NCI-H187 treated with DMSO at 0.1 percent for 48 hours (cell line): ENCODE measurements at places on chromosomes 7 and 10.

DNA sequence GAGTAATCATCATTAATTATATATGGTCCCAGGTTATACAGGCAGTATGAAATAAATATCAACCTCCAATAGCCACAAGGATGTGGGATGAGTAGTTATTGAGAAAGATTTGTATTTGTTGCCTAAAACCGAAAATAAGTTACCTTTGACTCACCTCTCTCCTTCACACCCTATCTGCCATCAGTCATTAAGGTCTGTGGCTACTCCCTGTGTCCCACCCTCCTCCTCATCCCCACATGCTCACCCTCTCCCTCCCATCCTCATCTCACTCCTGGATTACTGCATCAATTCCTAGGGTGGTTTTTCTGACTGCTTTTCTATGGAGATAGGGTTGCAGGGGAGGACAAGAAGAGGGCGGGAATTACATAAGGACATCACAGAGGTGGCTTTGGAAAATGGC lies 9.1 kb upstream of the GGCT start:
- DNase-seq: no peak

DNA sequence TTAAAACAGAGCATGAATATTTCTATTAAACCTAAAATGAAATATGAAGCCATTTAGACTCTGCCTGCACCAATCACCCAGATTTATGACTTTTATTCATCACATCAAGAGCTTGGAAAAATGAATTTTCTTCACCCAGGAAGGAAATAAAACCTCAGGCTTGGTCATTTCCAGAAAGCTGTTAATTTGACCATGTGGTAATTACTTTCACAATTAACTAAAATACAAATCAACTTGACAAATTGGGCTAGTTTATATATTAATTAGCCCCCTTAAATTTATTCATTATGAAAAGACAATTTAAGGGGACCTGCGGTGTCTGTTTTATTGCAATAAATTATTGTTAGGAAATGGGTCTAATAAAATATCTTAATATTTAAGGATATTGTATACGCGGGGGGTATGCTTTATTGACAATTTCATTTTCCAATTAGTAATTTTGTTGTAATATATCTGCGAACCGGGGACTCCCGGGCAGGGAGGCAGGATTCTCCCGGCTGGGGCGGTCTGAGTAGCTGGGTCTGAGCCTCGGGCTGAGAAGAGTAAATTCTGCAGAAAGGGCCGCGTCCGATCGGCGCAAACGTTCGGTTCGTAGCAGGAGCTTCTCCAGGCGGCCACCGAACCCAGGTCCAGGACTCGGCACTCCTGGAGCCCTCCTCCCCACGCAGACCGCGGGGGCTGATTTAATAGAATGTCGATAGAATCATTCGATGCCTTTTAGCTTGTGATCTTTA lies 9.4 kb upstream of the MNX1 start:
- no peak for DNase-seq

DNA sequence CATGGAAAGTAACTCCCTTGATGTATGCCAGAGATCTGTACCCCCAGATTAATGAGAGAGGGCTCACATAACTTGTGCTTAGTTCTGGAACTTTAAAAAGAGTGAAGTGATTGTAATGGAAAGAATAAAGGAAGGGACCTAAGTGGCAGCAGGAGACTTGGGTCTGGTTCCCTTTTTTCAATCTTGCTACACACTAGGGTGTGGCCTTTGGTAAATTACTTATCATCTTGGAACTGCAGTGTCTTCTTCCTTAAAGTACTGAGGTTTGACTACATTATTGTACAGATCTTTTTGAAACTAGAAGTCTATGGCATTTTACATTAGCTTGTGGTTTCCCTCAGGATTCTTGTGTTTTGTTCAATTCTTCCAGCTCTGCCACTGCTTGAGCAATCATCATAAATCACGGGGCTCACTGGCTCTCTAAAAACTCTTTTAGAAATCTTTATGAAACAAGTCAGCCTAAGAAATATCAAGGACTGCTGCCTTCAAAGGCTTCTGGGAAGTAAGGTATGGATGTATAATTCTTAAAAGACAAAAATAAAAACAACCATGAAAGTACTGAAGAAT lies 22.5 kb upstream of the CHRM2 start:
- DNase-seq: no peak

DNA sequence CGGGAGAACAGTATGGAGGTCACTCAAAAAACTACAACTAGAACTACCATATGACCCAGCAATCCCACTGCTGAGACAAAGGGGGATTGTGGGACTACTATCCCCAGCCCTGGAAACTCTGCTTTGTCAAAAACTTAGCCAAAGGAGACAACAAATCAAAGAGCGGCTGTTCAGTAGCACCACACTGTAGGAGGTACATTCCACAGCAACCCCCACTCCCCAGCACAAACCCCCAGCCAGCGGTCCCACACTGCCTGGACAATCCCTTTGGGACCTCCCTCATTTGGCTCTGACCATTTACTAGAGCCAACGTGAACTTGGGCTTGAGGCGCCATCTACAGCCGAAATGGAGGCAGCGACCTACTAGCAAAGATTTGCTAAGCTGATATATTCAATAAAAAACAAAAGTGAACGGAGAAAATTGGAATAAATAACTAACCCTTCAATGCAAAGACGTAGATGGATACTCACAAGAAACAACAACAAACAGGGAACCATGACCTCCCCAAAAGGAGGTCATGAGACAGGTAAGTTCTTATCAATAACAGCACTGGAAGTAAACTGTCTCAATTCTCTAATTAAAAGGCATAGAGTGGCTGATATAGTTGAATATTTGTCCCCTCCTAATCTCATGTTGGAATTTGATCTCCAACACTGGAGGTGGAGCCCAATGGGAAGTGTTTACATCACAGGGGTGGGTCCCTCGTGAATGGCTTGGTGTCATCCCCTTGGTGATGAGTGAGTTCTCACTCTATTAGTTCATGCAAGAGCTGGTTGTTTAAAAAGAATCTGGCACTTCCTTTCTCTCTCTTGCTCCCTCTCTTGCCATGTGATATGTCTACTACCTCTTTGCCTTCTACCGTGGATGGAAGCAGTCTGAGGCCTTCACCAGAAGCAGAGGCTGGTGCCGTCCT lies 119.0 kb upstream of the KCNMA1 start:
- DNase-seq: peak; percentile 12

DNA sequence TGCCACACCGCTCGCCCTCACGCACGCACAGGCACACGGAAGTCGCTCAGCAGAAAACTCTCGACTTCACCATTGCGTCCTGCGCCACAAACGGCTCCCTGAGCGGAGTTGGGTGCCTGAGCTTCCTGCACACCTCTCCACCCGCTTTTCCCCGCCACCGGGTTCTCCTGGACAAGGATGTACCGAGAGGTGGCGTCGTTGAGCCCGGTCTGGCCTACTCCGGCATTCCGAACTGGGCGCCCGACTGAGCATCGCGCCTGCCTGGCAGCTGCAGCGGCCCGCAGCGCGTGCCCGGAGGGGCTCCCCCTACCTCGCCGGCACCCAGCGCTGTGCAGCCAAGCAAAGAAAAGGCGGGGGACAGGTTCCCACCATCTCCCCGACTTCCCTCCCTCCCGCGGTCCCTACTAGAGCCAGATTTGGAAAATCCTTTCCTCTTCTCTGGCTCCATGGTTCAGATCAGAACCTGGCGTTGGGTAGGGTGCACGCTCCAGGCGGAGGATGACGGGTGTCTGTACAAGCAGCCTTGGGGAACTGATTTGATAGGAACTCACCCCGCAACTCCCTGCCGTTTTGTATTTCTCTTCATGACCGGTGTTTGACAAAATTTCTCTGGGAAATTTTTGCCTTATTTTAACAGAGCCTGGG lies 1.7 kb downstream of the SORCS3 start:
- no peak for DNase-seq

GRCh38 chr7:1885465-1886226 lies 215.6 kb downstream of the ELFN1 start:
- DNase-seq: no peak

GRCh38 chr10:111944331-111944730 lies 239.2 kb downstream of the GPAM start:
- DNase-seq: no peak

DNA sequence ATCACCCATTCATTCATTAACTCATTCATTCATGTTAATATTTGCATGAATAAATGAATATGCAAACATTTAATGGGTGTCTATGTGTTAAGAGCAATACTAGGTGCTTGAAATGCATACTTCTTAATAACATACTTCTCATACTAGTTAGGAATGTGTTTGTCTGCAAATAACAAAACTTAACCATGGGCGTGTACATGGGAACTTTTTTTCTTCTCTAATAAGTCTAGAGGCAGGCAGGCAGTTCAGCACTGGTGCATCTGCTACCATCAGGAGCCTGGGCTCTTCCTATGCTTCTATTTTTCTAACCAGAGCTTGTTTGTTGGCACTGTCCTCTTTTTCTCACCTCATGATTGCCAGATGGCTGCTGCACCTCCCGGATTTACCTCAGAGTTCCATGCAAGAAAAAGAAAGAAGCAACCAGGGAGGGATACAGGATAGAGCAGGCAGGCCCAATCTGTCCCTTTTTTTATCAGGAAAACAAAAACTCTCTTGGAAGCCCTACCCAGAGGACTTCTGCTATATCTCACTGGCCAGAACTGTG lies 22.7 kb downstream of the CDHR3 start:
- DNase-seq: no peak

DNA sequence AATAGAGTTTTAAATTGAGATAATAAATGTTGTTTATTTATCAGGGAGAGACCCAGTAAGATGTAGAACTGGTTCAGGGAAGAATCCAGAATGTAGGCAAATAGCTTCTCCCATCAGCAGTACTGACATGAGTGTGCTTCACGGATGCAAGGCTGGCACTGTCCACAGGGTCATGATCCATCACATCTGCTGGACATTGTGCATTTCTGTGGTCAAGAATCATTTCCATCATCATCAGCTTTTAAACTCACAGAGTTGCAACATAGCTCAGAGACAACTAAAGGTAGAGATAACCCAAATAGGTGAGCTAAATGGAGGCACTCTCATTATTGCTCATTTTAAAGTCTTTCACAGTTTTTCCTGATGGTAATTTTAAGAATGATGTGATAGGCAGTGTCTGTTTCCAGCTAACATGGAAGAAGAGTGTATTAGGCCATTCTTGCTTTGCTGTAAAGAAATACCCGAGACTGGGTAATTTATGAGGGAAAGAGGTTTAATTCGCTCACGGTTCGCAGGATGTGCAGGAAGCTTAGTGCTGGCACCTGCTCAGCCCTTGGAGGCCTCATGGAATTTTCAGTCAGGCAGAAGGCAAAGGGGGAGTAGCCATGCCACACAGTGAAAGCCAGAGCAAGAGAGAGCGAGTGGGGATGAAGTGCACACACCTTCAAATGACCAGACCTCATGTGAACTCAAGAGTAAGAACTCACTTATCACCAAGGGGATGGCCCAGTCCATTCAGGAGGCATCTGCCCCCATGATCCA lies 80.8 kb downstream of the INPP5A start:
- DNase-seq: no peak

- DNase-seq: no peak
Observed at GRCh38 chr10:70575874-70576802, 26.4 kb downstream of the PRF1 start.

DNA sequence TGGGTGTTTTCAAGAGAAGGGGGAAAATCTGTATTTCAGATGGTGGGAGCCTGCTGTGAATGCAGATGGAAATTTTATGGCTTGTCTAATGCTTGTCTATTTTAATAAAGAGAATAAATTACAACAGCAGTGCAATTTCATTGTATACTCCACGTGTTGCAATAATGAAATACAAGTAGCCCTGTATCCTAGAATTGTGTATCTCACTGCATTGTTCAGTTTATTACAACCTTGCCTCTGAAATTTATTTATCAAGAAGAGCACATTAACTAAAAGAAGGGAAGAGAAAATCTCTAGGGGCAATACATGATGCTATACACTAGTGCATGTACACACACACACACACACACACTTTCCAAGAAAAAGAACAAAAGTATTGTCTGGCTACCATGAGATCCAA lies 21.8 kb downstream of the ANK3 start:
- no peak for DNase-seq

- DNase-seq: no peak
Observed at GRCh38 chr10:21003240-21003822, 106.2 kb upstream of the NEBL start.

GRCh38 chr7:92955081-92955480 lies 118.7 kb upstream of the CDK6 start:
- no peak for DNase-seq

- DNase-seq: no peak
Observed at GRCh38 chr10:20713420-20713819, 183.7 kb downstream of the NEBL start.

DNA sequence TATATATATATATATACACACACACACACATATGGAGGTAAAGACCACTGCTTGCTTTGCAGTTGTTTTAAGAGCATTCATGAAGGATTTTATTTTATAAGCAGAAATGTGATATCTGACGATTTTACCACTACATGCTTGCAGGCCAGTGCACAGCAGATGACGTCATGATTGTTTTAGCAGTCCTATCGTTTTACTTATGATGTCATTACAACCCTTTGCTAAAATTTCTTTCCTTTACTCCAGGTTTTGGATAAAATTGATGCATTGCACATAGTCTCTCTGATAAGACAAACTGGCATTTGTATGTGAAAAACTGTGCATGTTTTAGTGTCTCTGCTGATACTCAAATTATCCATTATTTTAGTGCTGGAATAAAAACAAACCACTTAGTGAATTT lies 9.2 kb downstream of the EGFR start:
- no peak for DNase-seq

DNA sequence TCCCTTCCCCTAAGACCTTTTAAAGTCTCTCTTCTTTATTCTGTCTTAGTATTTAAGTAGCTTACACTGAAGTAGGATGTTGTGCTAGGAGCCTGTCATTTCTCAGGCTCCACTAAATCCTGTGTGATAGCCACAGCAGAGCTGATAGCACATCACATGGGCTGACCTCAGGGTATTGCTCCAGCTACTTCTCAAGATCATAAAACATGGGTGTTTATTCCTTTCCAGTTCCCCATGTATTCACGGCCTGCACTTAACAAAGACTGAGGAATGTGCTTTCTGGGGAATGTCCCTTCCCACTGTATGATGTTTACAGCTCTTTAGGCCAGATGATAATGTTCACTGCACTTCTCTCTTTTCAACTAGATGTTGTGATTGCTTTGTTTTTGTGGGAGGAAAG lies 1086.8 kb downstream of the KCNMA1 start:
- no peak for DNase-seq
